Anterior cingulate cortex (tissue), 58 donors: ENCODE measurements at places on chromosomes 3 and 15.

GRCh38 chr15:53834214-53834613 lies 74.8 kb upstream of the WDR72 start:
- no peak for DNase-seq

- peak; percentile 46 for DNase-seq
Measured at GRCh38 chr3:197149-197827, 725 bp downstream of the CHL1 start.

DNA sequence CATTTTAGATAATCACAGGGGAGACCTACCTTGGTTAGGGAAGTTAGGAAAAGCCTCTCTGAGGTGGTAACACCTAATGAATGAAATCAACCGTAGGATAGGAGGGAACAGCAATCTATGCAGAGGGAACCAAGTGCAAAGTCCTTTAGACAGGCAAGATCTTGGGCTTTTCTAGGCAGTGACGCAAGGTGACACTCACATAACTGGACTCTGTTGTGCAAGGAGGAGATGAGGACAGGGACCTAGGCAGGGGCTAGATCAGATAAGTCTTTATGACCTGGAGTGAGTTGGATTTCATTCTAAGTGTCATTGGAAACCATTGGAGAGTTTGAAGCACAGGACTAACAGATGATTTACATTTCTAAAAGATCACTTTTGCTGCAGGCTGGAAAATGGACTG lies 4.6 kb upstream of the LMOD3 start:
- DNase-seq, result no peak

DNA sequence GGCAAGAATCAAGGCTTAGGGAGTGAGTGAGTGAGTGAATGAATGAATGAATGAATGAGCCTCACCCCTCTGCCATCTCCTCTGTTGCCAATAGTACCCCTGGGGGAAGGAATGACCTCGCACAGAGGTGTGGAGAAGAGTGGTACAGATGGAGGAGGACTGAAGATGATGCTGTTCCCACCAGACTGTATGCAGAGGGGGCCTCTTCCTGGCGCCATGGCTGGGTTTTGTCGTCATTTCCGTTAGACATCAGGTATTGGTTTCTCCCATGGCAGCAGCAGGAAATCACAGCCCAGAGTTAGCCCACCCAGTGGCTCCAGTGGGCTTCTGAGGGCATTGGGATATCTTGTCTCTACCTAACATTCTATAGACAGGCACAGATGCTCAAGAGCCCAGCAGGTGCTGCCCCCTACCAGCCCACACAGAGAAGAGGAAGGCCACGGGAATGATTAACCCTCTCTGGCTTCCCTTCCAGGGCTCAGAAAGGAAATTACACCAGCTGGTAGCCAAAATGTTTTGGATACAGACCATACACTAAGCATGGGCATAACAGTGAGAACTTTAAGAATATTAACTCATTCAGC lies 109.8 kb upstream of the SLC6A11 start:
- peak; percentile 45 for DNase-seq

DNA sequence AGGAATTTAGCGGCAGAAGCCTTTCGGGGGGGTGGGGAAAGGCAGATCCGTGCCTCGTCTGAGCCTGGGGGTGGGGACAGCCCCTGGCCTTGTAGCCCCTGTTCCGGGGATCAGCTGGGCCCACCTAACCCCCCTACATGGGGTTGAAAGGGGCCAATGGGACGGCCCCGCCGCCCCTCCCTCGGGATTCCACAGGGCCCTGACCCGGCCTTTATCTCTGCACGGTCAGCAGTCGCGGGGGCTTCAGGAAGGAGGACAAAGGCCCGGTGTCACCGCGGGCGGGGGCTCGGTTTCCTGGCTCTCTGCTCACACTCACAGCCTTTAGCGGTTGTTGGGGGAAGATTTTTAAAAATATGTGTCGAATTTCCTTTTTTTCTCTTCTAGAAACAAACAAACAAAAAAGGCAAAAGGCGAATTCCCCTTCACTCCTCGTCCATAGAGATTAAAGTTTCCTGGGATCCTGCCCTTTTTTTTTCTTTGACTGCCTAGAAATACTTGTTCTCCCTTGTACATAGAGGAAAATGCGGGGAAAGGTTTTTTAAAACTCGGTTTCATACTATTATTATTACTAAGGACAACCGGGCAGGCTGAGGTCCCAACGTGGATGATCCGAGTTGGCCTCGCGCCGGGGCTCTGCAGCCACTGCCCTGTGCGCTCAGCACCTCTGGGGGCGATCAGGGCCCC lies 7.9 kb downstream of the FOXL2 start:
- DNase-seq, result no peak

GRCh38 chr3:194389269-194389668 lies 9.8 kb downstream of the GP5 start:
- no peak for DNase-seq

DNA sequence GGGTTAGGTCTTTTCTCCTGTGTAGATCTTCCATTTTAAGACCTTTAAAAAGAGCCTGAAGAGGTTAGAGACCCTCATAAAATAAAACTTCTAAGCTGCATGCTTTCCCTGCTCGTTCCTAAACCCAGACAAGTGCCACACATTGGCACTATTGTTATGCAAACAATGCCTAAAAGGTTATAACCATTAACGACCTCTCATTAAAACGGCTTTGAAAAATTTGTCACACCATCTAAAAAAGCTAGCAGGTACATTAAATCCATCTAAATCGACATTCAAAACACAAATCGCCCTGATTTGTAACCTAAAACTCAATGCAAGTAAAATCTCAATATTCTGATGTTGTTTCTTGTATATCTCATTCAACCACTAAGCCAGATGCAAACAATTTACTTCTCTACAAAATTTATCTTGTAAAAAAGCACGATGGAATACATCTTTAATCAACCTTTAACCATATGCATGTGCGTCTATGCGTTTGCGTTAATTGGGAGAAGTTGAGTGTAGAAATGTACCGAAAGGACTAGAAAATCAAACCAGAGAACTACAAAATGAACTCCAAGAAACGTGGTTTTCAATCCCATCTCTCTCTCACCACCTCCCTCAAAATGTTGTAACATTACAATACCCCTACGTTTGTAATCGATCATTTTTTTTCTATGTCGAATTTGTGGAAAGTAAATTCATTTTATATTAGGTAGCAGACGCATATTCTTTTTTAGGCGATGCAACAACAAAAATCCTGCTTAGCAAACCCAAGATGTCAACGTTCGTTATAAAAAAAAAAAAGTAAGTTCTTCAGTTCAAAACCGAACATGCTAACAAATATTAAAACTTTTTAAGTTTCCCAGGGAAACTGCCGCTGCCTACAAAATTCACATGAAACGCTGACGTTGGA lies 1.2 kb downstream of the ALDH1A2 start:
- DNase-seq, result no peak

DNA sequence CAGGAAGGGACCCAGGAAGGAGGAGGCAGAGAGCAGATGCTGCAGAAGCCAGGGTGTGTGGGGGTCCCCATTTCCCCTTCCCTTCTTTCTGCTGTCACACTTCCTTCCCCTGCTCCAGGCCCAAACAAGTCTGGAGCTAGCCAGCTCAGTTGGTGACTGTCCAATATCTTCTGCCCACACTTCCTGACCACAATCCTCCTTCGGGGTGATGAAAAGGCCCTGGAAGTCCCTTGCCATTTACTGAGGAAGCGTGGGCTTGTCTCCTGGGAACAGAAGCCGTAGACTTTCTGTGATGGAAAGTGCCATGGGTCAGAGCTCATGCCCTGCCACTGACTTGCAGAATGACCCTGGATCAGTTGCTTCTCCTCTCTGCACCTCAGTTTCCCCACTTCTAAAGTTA lies 39.0 kb downstream of the ANAPC13 start:
- DNase-seq, result no peak
